Tibial artery (tissue), 4 donors: ENCODE measurements at places on chromosomes 5 and 9.

DNA sequence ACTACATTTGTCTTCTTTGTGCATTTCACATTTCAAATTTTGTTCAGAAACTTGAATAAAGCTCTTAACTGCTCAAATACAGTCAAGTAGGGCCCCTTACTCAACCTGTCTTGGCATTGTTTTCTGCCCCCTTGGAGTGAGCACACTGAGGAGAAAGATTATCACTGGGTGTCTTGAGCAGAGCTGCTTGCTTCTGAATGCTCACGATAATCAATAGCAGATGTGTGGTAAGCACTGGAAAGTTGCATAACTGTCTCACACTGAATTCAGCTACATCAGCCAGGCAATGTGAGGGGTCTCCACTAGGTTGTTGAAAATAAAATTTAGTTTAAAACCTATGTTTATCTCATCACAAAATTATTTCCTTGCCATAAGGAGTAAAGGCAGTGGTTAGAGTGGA is 7.8 kb upstream of the TNFAIP8 start:
- DNase-seq: no peak

GRCh38 chr5:14235872-14236271 is 92.7 kb downstream of the TRIO start:
- DNase-seq: no peak

GRCh38 chr9:119765632-119766175 is 396.5 kb upstream of the BRINP1 start:
- no peak for DNase-seq

DNA sequence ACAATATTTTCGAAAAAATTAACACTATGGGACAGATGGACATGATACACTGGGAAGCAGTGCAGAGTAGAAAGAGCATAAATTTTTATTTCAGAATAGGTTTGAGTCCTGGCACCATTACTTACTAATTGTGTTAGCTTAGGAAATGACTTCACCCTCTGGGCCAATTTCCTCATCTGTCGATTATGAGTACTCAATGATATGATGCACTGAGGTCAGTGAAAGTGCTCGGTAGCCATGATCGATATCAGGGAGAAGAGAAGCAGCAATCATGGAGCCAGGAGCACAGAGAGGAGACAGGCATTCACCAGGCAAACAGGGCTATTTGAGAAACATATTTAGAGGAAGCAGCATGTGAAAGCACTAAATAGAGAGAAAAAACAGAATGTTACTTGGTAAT is 29.4 kb downstream of the NR6A1 start:
- no peak for DNase-seq

GRCh38 chr5:167665841-167666375 is 625.5 kb upstream of the WWC1 start:
- no peak for DNase-seq

DNA sequence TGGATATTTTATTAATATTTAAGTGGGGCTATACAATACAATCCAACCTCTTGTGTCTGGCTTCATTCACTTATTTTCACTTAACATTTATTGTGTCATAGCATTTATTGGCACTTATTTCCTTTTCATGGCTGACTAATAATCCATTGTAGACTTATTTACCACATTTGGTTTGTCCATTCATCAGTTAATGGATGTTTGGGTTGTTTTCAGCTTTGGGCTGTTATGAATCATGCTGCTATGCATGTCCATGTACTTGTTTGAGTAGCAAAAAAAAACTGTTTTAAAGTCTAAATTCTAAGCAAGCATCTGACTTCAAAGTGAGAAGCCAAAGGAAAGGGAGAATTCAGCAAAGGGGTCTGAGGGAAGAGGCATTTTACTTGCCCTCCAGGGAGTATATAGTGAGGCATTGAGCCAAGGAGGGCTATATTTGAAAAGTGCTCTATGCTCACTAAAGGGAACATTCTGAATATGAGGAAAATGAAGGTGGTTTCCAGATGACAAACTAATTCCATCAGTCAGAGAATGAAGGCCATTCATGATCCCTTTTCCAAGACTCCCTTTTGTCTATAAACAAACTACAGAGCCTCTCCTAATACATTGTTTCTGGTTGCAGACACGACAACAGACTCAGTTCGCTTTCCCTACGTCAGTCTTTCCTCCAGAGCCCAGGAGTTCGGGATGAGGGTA is 532.8 kb upstream of the KLF4 start:
- DNase-seq: no peak

DNA sequence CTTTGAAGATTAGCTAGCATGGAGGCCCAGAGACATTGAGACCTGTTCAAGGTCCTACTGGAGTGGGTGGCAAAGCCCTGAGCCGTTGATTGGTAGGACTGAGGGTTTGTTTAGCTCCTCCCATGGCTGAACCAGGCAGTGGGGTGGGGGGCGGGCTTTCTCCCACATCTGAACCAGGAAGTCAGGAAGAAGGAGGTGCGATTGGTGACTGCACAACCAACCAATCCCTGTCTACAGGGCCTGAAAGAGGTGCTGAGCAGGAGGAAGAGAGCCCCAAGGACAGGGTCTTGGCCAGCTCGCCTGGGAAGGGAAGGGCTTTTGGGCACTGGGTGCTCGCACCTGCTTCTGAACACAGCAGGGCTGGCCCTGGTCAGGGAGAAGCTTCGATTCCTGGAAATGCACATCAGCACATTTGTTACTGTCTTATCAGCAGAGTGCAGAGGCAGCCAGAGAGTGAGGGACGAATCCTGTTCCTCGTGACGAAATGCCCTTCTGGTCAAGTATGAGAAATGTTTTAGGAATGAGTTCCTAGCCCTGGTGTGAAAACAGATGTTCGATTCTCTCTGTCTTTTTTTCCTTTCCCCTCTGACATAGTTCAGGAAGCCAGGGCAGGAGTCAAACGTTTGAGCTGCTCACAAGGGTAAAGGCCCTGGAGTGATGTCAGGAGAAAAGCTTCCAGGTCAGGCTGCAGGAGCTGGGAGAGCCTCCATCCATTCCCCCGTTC is 294.8 kb upstream of the KLF4 start:
- no peak for DNase-seq

DNA sequence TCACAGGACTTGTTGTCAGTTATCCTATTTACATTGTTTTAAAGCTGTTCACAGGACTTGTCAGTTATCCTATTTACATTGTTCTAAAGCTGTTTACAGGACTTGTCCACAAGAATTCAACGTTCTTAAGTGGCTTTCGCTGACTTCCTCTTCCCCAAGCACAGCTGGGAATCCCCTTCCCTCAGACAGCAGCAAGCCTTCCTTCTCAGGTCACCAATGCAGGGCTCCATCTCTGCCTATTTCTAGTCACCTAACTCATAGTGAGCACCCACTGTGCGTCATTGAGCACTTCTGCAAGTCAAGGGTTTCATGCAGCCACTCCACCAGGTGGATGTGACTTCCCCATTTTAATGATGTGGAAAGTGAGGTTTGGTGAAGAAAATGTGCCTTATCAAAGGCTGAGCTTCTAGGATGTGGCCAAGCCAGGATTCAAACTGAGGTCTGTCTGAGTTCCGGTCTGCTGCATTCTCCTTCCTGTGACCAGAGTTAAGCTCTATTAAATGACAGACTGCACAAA is 109.8 kb upstream of the ZNF462 start:
- no peak for DNase-seq

GRCh38 chr9:75265525-75265972 is 177.2 kb downstream of the OSTF1 start:
- no peak for DNase-seq

- DNase-seq: no peak
Observed at GRCh38 chr5:11452852-11453251, 451.4 kb downstream of the CTNND2 start.
